ENCODE measurements at places on chromosomes 7 and 10.

DNA sequence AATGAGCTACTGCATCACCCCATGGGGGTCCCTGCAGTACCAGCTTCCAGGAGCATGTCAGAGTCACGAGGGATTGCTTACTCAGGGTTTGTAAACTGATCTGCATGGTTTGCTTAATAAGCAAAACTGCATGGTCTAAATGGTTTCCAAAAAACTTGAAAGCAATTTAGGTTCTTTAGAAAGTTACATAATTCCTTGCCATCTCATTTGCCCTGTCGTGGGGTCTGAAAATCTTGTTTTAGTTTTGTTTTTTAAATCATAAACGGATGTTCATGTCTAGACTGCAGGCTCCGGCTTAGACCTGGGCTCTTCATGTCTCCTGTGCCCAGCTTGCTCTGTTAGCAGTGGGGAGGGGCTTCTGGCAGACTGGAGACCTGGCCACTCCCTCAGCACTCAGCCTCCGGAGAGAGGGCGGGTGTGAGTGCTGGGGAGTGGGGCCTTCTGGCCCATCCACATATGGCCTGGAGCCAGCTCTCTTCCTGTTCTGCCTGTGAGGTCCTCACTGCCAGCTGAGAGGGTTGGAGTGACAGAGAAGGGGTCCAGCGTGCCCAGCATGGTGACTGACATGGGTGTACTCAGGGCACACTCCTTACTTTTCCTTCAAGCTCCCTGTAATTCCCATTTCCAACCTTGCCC, 17.5 kb downstream of the PRF1 start:
- DNase-seq: no peak

- no peak for DNase-seq
Measured at GRCh38 chr7:156819733-156820295, 73.2 kb downstream of the LMBR1 start.

DNA sequence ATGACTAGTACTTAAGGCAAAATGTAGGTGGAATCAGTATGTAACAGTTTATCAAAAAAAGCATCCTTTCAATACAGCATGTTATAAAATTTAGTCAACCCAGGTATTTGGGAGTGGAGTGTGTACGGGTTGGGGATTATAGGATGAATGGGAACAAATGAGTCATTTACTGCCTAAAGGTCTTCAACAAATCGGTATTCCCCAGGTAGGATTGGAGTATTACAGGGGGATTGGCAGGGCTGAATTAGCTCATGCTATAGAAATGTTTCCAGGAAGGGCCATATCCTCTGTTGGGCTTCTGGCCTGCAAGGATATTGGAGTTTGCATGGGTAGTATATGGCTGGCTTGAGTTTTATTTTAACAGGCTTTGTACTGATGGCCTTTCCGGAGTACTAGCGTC, 723.7 kb downstream of the SORCS1 start:
- no peak for DNase-seq

DNA sequence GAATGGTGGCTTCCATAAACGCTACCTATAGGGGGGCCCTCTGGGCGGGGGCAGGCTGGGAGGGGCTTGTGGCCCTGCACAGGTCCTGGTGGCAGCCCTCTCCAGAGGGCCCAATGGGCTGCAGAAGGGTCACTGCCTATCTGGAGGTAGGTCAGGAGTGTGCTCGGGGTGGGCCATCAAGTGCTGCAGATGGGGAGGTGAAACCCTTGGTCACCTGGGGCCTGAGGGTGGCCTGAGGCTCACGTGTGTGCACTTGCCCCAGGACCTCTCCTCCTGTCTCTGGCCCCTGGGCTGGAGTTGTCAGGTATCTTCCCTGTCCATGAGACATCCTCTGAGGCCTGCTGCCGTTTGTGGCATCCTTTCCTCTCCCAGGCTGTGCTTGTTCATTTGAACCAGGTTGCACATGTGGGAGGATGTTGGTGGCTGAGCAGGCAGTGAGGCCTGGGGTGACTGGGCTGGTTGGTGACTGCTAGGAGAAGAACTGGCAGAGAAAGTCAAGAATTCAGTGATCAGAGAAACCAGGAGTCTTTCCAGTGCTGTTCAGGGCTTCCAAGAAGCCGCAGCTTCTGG, 21.1 kb upstream of the SH2D4B start:
- DNase-seq: no peak

- peak; percentile 33 for DNase-seq
Measured at GRCh38 chr7:128405471-128406313, 4.1 kb downstream of the IMPDH1 start.

GRCh38 chr10:80324891-80325364, 31.6 kb downstream of the DYDC1 start:
- DNase-seq: no peak

DNA sequence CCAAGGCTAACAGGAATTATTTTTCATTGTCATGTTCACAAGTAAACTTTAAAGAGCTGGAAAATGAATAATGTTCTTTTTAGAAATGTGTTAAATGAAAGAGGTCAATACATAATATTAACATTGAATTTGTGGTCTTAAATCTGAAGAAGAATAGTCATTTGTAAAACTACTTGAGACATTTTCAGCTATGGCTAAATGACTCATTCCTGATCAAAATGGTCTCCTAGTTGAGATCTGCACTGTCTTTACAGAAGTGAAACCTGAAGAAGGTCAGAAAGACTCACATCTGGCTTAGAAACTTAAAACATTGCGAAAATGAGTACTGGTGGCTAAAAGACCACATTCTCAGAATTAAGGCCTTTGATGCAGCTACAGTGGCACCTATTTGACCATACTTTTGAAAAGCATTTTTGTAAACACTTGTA, 5.9 kb downstream of the PIK3CG start:
- DNase-seq: peak; percentile 86

GRCh38 chr7:40604601-40605438, 470.0 kb downstream of the SUGCT start:
- DNase-seq: peak; percentile 23

- DNase-seq: no peak
Measured at GRCh38 chr7:42135728-42136127, 101.3 kb downstream of the GLI3 start.

DNA sequence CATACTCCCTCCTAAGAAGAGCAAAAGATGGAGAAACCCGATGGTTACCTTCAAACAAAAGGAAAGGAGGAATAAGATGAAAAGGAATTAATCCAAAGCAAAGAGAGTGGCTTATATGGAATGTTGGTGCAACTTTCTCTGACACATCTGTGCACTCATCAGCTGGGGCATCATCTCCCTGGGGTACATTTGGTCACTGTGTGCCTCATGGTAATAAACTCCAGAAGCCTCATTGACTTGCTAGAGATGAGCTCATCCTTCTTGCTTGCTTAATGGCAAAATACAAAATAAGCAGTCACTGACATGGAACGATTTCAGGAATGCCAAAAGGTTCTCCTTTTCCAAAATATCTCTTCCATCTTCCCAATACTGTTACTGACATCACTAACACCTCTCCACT, 22.5 kb downstream of the CAV1 start:
- no peak for DNase-seq

GRCh38 chr10:129110780-129111179, 356.3 kb upstream of the MGMT start:
- no peak for DNase-seq

- DNase-seq: no peak
Measured at GRCh38 chr7:149558149-149558861, 60.7 kb upstream of the ZNF746 start.

- no peak for DNase-seq
Measured at GRCh38 chr10:130897815-130898214, 413.7 kb downstream of the TCERG1L start.

DNA sequence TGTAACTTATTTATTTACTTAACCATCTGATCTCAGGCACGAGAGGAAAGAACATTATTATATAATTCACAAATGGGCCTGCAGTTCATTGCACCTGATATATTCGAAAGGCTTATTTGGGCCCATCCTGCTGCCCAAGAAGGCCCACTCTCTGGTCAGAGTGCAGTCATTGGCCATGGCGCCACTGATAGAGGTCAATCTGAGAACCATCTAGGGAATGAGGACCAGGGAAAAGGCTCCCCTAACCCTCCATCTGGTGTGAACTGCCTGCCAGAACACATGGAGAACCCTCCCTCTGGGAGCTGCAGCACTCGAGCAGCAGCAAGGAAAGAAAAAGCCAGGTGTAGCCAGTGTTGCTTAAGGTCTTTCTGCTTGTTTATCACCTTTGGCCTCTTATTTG, 136.6 kb downstream of the REEP3 start:
- no peak for DNase-seq

- DNase-seq: no peak
Measured at GRCh38 chr7:84811362-84811761, 375.5 kb downstream of the SEMA3D start.

DNA sequence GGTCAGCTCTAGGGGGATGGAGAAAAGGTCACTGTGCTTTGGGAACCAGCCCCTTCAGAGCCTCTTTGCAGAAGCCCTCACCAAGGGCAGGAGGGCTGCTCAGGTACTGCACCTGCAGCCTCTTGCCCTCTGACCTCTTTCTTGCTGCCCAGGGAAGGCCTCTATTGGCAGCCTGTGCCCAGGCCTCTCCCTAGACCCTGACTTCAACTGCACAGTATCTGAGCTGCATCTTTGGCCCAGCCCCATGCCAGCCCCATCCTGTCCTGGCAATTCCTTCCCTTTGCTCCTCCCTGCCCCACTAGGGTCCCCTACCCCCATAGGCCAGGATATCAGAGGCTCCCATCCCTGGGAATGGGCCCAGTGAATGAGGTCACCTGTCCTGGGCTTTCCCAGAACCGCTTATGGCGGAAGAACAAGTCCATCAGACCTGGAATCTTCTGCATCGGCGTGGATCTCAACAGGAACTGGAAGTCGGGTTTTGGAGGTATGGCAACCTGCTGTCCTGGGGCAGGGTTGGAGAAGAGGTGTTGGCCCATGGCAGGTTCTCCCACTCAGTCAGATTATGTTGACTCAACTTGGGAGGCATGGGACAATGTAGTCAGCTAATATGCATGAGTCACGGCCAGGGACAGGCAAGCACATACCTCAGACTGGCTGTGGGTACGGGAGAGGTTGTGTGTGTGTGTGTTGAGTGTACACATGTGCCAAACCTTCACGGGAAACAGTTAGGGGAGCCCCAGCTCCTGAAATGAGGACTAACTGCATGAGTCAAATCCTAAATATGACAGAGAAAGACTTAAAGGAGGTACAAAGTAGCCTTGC, 17.1 kb upstream of the CPA1 start:
- DNase-seq: peak; percentile 67

- DNase-seq: no peak
Measured at GRCh38 chr7:65002972-65003585, 3.4 kb downstream of the ERV3-1 start.

DNA sequence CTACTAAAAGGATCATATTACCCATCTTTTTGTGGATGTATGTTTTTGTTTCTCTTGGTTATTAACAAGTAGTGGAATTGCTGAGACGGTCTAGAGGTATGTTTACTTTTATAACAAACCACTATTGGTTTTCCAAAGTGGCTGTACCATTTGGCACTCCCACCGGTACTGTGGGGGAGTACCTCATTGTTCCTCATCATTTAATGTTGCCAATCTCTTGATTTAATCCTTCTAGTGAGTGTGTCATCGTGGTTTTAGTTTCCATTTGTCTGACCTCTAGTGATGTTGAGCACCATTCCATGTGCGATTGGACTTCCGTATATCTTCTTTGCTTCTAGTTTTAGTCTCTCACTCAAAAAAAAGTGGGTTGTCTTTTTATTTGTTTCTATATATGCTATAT, 50.4 kb downstream of the RBM33 start:
- DNase-seq: no peak

DNA sequence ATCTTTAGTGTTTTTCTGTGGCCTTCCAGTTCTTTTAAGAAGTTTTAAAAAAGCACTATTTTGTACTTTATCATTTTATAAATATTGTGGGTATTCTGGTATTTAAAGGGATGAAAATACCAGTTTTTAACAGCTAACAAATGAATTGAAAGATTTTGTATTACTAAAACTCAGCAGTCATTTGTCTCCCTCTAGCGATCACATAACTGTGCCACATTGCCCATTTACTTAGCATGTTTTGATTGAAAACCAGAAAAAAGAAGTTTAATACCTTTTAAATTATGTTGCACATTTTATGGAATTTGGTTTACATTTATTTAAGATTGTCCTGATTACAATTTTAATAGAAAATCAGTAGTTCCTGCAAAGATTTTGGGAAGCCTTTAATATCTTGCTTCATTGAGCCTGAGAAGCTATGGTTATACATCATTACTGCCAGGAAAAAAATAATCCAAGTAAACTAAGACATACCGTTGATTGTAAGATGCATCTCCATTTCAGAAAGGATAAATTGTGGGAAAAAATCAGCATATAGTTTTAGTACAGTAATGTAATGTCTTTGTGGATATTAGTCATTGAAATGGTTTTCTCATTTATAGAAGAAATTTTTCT, 34.9 kb downstream of the TAX1BP1 start:
- no peak for DNase-seq

DNA sequence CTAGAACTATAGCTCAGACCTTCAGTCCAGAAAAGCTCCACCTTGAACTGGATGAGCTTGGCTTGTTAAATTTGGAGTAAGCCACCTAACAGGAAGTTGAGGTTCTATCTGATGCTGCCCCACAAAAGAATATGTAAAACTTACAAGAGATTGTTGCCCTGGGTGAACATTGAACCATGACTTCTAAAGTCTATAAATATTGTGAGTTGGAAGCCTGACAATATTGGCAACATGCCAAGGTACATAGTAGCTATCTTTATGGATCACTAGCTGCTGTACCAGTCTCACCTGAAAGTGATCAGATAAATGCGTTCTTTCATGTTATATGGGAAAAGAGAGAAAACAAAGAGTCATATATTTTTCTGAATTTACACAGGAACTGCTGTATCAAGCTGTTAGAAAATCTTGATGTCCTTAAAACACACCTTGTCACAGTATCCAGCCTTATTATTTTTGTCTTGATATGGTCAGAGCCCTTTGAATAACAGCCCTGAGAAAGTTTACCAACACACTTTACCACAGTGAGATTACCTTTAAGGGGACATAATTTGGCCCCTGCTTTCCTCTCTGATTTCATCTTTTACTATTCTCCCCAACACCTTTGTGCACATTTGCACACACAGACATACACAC, 92.0 kb downstream of the LSMEM1 start:
- DNase-seq: no peak

- DNase-seq: peak; percentile 16
Measured at GRCh38 chr10:19819419-19820033, 3.3 kb downstream of the PLXDC2 start.

GRCh38 chr7:150406312-150406566, 27.1 kb downstream of the ZNF775 start:
- no peak for DNase-seq

DNA sequence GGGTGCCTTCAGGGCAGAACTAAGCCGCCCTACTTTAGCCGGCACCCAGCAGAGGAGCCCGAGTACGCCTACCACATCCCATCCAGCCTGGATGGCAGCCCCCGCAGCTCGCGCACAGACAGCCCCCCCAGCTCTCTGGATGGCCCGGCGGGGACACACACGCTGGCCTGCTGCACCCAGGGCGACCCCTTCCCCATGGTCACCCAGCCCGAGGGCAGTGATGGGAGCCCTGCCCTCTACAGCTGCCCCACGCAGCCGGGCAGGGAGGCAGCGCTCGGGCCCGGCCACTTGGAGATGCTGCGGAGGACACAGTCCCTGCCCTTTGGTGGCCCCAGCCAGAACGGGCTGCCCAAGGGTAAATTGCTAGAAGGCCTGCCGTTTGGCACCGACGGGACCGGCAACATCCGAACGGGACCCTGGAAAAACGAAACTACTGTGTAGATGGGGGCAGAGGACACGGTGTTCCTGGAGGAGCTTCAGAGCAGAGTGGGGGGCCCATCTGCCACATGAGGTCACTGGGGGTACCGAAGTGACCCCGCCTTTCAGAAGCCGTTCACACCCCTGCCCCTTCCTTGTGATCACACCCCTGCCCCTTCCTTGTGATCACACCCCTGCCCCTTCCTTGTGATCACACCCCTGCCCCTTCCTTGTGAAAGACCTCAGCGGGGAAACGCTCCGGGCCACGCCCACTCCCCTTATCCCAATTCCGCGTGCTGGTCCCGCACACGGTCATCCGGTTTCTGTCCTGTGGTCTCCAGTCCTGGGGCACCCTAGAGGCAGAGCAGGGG, 30.8 kb upstream of the KNDC1 start:
- DNase-seq: no peak

Measured in activated CD4-positive, alpha-beta T cell treated with anti-CD3 and anti-CD28 coated beads, Interleukin-2, Interleukin-4, amounts not matched to agents 100 ng/mL and 50 ng/mL, durations not matched to agents 16 hours and 8 hours (primary cell).